ENCODE measurements at places on chromosomes 1 and 21. TPM values are rescaled to one million over a fixed set of nuclear protein-coding genes. Genes with fewer than 3 reads are reported as not detected.

DNA sequence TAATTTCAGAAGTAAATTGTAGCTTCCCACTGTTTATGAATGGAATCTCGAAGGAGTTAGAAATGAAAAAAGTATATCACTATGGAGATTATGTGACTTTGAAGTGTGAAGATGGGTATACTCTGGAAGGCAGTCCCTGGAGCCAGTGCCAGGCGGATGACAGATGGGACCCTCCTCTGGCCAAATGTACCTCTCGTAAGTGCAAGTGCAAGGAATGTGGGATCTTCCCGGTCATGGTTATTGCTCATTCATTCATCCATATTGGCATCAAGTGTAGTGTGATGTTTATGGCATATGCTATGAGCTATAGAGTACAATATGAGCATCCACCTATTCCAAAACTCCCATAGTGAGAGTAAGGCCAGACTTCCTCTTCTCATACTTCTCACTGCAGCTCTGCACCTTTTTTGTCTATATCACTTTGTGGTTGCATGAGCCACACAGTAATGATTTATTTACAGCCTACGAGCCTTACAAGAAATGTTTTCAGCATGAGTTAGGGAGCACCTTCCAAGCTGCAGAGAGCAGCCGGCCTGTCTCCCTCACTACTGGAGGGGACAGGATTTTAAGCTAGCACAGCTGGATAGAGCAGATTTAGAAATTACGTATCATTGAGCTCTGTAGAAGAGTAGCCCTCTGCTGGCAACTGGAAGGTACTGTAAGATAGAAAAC is 24.9 kb upstream of the CR1L start:
- H3K36me3 ChIP-seq, result no peaks in the 10 kb centered on the region
- H3K27me3 ChIP-seq, result no peaks in the 10 kb centered on the region
- no peaks in the 10 kb centered on the region for H3K4me1 ChIP-seq
- DNase-seq, result peak; percentile 73
- H3K27ac ChIP-seq, result no peak overlapping the region
- no peak overlapping the region for H3K4me3 ChIP-seq

DNA sequence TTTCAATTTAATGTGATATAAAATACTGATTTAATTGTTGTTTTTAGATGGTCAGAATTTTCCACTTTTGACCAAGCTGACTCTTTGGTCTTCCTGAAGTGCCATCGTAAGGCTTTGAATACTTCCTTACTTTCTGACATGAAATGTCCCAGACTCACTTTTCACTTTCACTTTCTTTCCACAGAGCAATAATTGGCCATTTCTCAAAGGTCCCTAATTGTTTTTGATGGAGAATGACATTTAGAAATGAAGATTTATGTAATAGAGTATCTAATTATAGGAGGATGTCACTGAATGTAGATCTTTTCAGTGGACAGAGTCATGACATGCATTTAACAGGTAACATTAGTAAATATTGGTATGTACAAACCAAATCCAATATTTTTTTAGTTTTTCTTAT is 1141.6 kb downstream of the KCNT2 start:
- no peaks in the 10 kb centered on the region for H3K4me1 ChIP-seq
- H3K27me3 ChIP-seq, result no peaks in the 10 kb centered on the region
- H3K27ac ChIP-seq, result no peak overlapping the region
- no peak for DNase-seq

- H3K36me3 ChIP-seq, result no peaks in the 10 kb centered on the region
- H3K27me3 ChIP-seq, result no peaks in the 10 kb centered on the region
- peak overlapping the region; percentile 87 for H3K27ac ChIP-seq
- H3K4me3 ChIP-seq, result no peak overlapping the region
- peaks cover 10% of the 10 kb centered on the region for H3K4me1 ChIP-seq
These were observed 3.6 kb downstream of the ALG14 start for GRCh38 chr1:95068956-95069709.

DNA sequence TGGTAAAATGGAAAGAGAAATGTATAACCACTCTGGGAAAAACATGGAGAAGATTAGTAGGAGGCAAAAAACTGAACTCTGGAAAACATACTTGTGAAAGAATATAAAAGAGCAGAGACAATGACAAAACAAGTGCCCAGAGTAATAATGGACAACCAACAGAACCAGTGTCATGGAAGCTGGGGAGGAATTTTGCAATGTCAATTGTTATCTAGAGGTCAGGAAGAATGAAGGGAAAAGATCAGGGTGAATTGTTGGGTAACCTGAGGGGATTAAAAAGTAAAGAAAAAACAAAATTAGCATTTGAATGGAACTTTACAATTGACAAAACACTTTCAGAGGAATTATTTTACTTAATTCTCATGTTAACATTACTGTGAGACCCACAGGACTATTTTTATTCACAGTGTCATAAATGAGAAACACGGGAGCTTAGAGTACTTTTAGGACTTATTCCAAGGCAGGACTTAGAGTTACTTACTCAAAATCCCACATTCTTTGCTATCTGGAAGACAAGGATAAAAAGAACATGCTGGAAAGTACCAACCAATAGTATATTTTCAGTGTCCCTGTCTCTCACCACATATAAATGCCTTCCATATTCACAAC is 19.5 kb downstream of the JAM2 start:
- no peak for DNase-seq
- H3K36me3 ChIP-seq, result no peaks in the 10 kb centered on the region
- H3K4me3 ChIP-seq, result no peak overlapping the region
- H3K27ac ChIP-seq, result no peak overlapping the region
- no peaks in the 10 kb centered on the region for H3K4me1 ChIP-seq
- no peaks in the 10 kb centered on the region for H3K27me3 ChIP-seq

DNA sequence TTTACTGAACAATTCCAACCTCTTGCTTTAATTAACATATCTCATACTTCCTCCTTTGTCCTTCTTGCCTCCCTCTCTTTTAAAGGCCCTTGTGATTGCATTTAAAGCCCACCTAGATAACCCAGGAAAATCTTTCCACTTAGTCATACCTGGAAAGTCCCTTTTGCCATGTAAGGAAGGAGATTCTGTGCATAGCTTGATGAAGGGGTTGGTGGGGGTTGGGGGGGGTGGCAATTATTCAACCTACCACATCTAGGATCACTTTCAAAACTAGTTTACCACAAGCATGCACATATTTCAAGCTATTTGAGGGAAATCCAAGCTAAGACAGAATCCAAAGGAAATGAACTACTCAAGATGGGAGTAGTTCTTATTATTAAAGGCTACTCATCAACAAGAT is 249.1 kb upstream of the PTBP2 start:
- H3K4me1 ChIP-seq, result no peaks in the 10 kb centered on the region
- no peak overlapping the region for H3K27ac ChIP-seq
- H3K4me3 ChIP-seq, result no peak overlapping the region
- DNase-seq, result no peak
- no peaks in the 10 kb centered on the region for H3K36me3 ChIP-seq
- no peaks in the 10 kb centered on the region for H3K27me3 ChIP-seq

DNA sequence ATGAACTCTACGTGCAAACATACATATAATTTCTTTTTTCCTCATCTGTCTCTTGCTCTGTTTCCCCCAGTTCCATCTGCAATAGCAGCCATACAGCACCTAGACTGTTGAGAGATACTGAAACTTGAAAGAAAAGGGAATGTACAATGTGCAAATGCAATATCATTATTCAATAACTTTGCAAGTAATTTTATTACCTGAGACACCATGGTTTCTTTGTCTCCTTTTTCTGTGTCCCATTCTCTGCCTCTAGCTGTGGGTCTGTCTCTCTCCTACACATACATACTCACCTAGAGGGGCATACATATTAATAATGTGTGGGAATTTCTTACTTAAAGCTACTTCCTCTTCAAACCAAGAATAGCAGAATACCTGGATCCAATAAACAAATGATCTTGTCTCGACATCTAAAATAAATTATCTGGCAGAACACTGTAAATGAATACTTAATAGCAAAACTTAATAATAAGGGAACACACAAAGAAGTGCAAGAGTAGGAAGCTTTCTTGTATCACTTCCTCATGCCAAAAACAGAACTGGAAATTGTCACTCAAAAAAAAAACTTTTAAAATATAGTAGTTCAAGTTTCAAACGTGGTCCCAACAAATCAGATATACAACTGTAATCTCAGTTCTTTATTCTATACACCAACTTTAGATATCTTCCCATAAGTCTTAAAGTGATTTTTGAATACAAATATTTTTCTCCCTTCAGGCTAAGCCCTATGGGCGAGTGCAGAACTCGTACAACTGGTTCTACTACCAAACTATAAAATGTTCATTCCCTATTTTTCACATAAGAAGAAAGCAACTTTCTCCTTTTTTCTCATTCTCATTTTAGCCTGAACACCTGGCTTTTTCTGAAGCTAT is 194.6 kb downstream of the NRIP1 start:
- no peak for DNase-seq
- H3K4me1 ChIP-seq, result peaks cover 11% of the 10 kb centered on the region
- no peaks in the 10 kb centered on the region for H3K27me3 ChIP-seq
- H3K4me3 ChIP-seq, result no peak overlapping the region

DNA sequence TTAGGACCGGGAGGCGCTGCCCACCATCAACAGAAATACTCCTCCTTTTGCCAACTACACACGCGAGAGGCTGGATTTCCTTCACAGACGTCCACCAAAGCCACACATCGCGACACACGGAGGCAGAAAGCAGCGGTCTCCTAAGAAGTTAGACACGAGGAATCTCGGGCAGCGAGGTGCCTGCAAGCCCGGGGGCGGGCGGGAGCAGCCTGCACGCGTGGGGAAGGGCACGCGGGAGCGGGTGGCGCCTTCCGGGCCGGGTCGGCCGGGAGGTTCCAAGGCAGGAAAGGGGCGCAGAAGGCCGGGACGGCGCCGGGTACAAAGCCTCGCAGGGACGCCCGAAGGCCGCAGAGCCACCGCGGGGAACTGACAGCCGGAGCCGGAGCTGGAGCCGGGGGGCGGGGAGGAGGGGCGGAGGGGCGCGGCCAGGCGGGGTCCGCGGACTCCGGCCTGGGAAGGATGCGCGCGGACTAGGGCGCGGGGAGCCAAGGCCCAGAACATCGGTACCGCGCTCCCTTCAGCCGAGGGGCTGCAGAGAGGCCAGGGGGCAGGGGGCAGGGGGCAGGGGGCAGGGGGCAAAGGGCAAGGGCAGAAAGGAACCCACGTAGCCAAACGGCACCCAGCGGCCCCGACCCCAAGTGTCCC is 722 bp downstream of the NPHP4 start:
- no peaks in the 10 kb centered on the region for H3K36me3 ChIP-seq
- DNase-seq, result peak; percentile 56
- peaks cover 9% of the 10 kb centered on the region for H3K4me1 ChIP-seq
- peak overlapping the region; percentile 54 for H3K4me3 ChIP-seq
- H3K27me3 ChIP-seq, result peaks cover 11% of the 10 kb centered on the region

Gene SELP
- total RNA-seq, result 0.27 TPM

Gene GRIK1
- 3.0 TPM for total RNA-seq

Gene FAM43B
- 0.10 TPM for total RNA-seq

Gene ZNF281
- 26.6 TPM for total RNA-seq

Gene OR2AJ1
- total RNA-seq, result not detected
